ENCODE measurements at places on chromosomes 6 and 20.

- no peak for DNase-seq
Measured at GRCh38 chr20:38157635-38158495, 7.2 kb downstream of the TGM2 start.

DNA sequence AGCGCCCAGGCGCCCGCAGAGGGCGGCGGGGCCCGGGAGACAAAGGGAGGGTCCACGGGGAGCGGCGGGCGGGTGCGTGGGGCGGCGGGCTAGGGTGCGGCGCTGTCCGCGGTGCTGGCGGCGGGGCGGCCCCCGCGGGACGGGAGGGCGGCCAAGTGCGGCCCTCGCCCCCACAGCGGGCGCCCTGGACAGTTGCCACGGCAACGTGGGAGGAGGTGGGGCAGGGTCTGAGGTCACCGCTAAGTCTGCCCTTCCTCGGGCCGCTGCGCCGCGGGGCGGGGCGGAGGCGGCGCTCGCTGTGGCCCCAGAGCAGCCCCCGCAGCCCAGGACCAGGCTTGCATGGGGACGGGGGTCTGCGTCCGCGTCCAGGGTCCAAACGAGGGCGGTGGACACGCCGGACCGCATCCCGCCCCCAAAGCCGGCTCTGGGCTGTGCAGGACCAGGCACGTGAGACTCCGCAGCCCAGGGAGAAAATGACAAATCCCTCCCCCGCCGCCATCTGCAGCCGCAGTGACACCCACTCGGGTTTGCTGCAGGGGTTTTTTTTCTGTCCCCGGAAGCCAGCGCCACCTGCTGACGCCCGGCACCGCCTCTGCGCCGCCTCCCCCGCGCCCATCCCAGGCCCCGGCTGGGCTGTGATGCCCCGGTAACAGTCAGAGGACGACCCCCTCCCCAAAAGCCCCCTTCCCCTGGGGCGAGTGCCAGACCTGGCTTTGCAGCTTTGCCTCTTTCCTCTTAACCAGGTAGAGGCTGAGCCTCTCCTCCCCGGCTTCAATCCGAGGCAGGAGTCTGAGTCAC is 36.8 kb downstream of the YTHDF1 start:
- peak; percentile 71 for DNase-seq

DNA sequence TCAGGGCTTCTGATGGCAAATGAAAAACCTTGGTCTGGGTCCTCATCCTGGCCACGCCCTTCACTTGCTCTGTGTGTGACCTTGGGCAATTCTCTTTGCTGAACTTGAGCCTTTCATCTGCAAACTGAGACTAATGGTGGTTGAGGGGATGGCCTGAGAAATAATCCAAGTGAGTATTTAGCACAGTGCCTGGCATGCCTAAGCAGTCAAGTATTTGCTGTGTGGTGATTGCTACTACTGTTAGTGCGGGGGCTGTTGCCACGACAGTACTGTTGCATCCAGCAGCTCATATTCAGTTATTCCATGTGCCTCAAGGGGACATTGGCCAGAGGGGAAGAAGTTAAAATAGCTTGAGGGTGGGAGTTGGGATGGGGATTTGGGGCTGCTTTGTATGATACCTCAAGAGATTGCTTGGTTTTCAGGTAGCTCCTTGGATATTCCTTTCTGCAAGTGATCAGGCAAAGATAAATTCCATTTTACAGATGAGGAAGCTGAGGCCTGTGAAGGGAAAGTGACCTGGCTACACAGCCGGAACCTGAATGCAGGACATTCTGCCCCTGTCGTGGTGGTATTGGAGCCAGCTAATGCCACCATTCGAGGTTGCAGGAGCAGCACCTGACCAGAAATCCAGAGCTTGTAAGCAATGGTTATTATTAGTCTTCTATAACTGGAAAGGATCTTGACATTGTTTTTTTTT is 45.1 kb upstream of the EPB41L1 start:
- DNase-seq: no peak

DNA sequence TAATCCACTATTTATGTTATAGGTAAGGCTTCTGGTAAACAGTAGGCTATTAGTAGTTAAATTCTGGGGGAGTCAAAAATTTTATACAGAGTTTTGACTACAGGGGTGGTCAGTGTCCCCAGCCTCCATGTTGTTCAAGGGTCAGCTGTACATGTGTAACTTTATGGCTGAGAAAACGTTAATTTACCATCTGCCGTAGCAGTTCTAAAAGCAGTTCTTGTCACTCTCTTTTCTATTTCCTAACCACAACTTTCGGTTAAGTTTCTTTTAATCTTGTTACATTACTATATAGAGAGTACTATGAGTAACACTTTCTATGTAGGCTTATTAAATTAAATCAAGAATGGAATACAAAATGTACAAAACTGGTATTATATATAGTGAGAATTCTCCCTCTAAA is 21.6 kb upstream of the KIF6 start:
- no peak for DNase-seq

DNA sequence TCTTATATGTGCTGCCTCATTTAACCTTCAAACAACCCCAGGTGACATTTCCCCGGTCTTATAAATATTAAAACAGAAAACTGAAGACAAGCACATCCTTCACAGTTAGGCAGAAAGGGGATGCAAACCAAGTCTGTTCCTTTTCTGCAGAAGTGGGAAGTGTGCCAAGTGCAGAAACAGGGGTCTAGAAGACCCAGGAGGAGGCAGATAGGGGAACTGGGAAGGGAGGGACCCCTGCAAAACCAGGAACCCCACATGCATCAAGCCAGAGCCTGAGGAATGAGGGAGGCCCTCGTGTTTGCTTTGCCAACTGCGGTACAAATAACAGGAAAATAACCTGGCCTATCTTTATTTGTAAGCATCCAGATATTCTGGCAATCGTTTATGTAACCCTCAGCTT is 17.0 kb upstream of the CST3 start:
- DNase-seq: no peak

DNA sequence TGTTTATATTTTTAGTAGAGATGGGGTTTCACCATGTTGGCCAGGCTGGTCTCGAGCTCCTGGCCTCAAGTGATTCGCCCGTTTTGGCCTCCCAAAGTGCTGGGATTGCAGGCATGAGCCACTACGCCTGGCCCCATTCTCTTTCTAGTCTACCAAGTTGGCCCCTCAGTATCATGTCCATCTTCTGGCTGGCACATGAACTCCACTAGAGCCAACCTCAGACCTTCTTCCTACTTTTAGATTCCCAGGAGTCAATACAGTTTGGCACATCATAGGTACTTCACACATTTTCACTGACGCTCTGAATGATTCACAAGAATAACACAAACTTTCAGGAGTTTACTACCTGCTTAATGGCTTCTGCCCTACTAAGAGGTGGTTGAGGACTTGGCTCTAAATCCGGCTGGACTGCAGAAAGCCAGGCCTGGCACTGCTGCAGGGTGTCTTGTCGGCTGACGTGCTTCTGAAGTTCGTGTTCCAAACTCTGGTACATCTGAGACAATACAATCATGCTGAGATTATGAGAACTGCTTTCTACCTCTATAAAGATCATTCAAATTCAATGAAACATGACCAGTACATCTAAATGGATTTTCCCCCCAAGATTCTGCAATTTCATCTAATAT is 293.3 kb downstream of the SYNE1 start:
- DNase-seq: no peak

DNA sequence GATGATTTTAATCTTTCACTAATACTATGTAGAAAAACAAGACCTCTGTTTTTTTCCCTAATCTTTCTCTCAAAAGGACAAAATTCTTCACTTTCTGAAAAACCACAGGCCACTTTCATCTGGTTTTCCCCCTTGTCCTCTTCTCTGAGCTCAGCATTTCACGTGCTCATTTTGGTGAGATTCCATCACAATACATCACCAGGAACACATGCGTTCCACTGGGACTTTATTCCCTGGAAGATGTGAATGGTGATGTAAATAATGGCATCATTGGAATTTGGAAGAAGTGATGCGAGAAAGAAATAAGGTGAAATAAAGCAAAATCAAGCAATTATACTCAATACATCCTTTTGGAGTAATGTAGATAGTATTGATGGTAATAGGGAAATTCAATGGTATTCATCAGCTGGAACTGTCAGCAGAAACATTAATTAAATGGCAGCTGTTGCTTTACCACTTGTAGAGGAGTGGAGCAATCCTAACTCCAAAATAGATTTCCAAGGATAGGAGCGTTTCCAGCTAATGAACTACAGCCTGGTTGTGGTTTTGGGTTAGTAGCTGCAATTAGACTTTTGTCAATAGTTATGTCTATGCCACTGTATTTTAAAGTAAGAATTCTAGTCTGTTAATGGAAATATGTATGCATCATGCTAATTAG is 11.5 kb downstream of the FILIP1 start:
- no peak for DNase-seq

DNA sequence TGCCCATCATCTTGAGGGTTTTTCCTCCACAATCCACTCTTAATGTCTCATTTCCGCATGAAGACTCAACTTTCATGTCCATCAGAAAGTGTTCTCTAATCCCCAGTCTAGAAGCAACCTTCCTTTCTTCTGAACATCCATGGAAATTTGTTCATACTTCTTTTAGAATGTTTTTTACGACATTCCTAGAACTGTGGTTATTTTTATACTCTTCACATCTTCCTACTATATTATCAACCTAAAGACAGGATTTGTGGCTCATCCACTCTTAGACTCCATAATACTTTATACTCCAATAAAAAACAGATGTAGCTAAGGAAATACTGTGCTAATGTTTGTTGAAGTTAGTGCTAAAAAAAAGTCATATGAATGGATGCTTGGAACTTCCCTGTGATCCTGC is 1.4 kb upstream of the CAP2 start:
- DNase-seq: no peak

- no peak for DNase-seq
Measured at GRCh38 chr6:152651986-152652385, 14.8 kb upstream of the SYNE1 start.

DNA sequence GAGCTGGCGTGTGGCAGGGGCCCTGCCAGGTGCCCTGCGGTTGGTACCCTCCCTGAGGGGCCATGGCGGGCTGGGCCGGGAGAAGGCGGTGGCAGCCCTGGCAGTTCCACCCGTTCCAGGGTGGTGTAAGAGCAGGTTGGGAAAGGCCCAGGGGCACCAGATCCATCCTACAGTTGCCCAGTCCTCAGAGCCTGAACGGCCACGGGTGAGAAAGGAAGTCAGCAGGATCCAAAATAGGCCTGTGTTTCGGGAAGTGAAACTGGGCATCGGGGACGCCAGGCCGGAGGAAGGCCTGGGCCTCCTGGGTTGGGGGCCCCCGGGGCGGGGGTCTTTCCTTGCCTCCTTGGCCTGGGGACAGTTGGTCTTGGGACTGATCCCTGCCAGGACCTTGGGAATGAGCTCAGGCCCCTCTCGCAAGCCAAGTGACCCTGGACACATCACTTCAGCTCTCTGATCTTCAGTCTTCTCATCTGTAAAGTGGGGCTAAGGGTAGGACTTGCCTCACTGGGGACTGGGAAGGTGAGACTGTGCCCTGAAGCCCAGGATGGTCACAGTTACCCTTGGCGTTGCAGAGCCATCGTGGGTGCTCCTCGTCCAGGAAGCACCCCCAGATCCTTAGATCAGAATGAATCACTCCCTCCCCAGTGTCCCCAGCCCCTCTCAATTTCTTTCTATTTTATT is 18.1 kb upstream of the NOL4L start:
- no peak for DNase-seq

DNA sequence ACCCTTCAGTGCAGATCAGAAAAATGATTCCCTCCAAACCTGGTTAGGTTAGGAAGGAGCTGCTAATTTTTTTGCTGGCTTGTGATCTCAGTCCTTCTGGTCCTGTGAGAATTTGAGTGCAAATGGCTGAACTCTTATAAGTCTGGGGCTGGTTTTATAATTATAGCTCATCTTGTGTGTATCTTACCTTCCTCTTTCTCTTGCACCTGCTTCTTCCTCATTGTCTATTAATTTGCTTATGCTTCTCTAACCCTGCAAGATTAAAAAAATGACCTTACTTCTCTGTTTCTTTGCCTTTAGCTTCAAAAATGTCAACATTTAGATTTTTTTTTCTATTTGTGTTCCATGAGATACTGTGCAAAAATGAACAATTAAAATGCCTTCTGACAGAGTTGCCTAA is 576.2 kb downstream of the DHX35 start:
- no peak for DNase-seq

DNA sequence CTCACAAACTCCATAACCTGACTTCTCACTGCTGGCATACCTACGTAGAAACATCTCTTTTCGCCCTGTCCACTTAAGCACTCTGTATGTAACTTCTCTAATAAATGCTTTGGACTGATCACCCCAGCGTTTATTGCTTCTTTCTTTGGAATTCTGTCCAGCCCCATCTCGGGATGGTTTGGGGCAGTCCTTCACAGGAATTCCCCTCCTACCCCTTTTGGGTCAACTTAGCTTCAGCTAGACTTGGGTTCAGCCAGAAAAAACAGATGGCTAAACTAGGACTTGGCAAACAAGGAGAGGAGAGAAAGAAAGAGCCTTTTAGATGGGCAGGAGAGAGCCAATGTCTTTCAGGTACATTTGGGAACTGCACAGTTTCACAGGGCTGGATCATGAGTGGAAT is 3.9 kb upstream of the LTV1 start:
- no peak for DNase-seq

- no peak for DNase-seq
Measured at GRCh38 chr20:59823491-59824259, 109.8 kb downstream of the SYCP2 start.

DNA sequence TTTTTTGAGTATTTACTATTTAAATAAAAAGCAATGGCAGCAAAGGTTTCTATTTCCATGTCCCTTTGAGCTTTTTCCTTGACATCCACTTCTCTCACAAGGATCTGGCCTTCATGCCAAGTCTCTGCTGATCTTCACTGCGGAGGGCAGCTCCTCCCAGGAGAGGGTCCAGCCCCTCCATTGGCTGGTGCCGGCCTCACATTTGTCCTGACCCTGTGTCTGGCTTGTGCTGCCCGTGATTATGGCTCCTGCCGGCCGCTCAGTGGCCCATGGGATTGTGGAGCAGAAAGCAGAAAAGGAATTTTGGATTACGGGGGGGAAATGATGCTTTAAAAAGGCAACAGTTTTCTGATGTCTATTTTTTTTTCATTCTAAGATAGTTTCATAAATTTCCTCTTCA is 31.2 kb upstream of the PDE7B start:
- no peak for DNase-seq
